ENCODE measurements at places on chromosomes 2 and 18.

DNA sequence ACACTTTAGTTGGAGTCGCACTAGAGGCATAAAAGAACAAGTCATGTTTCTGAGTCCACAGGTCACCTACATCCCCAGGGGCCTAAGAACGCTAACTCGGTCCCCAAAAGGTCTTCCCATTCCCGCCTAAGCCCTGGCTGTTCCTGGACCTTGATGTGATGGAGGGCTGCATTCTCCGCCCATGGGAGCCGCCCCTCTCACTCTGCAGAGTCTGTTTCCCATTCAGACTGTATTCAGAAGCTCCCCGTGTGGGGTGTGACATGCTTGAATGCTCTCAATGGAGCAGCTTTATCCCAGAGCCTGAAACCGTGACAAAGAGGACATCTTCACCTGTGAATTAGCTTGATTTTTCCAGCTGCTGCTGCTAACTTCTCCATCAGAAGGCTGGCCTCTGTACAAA, 319.0 kb upstream of the KLHL29 start:
- no peaks in the 10 kb centered on the region for H3K27me3 ChIP-seq
- no peak for DNase-seq
- H3K4me1 ChIP-seq, result no peaks in the 10 kb centered on the region
- no peaks in the 10 kb centered on the region for H3K36me3 ChIP-seq

GRCh38 chr2:153519257-153519875, 40.8 kb upstream of the RPRM start:
- peak; percentile 39 for DNase-seq
- peaks cover 7% of the 10 kb centered on the region for H3K27me3 ChIP-seq
- H3K4me3 ChIP-seq, result no peak overlapping the region

GRCh38 chr2:191265311-191266170, 20.3 kb downstream of the MYO1B start:
- peaks cover 3% of the 10 kb centered on the region for H3K27me3 ChIP-seq
- H3K36me3 ChIP-seq, result no peaks in the 10 kb centered on the region
- H3K27ac ChIP-seq, result no peak overlapping the region
- H3K4me1 ChIP-seq, result no peaks in the 10 kb centered on the region
- no peak for DNase-seq

- DNase-seq, result no peak
Measured at GRCh38 chr2:61995065-61995464, 89.6 kb downstream of the COMMD1 start.

GRCh38 chr2:176075481-176075880, 8.3 kb downstream of the EVX2 start:
- peaks cover 5% of the 10 kb centered on the region for H3K4me1 ChIP-seq
- H3K27me3 ChIP-seq, result peaks cover 85% of the 10 kb centered on the region
- DNase-seq, result no peak
- no peak overlapping the region for H3K27ac ChIP-seq
- no peak overlapping the region for H3K4me3 ChIP-seq

DNA sequence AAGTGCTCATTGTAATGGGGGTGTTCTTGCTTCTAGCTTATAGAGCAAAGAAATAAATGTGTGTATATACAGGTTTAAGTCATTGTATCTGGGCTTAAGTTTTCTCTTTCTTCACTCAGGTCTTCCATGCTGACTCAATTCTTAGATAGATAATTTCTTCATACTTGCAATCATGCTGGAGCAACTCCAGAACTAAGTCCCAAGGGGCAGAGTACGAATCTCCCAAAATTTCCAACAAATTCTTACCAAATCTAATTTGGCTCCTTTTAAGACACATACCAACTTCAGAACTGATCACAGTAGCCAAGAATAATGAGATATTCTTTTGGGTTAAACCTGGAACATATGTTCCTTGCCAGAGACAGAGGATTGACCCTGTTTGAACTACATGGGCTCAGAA, 4.3 kb upstream of the SPAG16 start:
- H3K27ac ChIP-seq, result no peak overlapping the region
- no peak for DNase-seq
- peaks cover 2% of the 10 kb centered on the region for H3K27me3 ChIP-seq
- H3K4me1 ChIP-seq, result peaks cover 7% of the 10 kb centered on the region
- H3K36me3 ChIP-seq, result no peaks in the 10 kb centered on the region

DNA sequence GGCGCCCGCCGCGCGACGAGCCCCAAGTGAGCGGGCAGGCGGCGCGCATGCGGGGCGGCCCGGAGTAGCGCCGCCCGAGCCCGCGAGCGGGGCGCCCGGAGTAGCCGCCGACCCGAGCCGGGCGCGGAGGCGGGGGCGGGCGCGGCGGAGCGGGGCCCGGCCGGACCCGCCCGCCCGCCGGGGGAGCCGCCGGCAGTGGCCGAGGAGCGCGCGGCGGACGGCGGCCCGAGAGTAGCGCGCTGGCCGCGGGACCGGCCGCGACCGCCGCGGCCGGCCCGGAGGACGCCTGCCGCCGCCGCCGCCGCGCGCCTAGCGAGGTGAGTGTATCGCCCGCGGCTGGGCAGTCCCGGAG, at the start of gene GALNT1:
Gene GALNT1, plus strand, starts transcription at position 195 of the 352 bp plus-strand sequence. CDS start 72,923 bp downstream, outside the sequence.
- H3K4me3 ChIP-seq, result peak within 1 kb of the TSS; percentile 85
- peaks cover 20% of the 10 kb centered on the region for H3K36me3 ChIP-seq
- peaks cover 42% of the 10 kb centered on the region for H3K4me1 ChIP-seq
- DNase-seq, result no peak

DNA sequence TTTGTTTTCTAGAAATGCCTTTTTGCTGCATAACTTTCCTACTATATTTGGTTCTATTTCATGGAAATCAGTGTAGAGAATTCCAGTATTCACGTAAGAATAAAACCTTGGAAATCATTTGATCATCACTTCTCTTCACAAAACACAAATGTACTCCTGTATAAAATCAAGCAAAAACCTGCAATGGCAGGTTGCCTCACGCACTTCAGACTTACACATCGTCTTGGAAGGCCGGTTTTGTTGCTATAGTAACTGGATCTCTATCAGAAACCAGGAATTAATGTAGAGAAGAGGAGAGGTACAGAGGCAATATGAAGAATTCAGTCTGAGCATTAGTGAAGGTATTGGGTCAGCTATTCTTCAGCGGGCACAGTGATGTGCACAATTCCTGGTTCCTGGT, 370.7 kb upstream of the CYRIA start:
- H3K4me3 ChIP-seq, result no peak overlapping the region
- H3K27me3 ChIP-seq, result no peaks in the 10 kb centered on the region
- H3K36me3 ChIP-seq, result no peaks in the 10 kb centered on the region
- no peaks in the 10 kb centered on the region for H3K4me1 ChIP-seq
- DNase-seq, result no peak
- no peak overlapping the region for H3K27ac ChIP-seq

- H3K4me1 ChIP-seq, result peaks cover 1% of the 10 kb centered on the region
- H3K27ac ChIP-seq, result no peak overlapping the region
- DNase-seq, result no peak
- peaks cover 12% of the 10 kb centered on the region for H3K27me3 ChIP-seq
Measured at GRCh38 chr18:62999921-63000320, 284.6 kb downstream of the PHLPP1 start.

DNA sequence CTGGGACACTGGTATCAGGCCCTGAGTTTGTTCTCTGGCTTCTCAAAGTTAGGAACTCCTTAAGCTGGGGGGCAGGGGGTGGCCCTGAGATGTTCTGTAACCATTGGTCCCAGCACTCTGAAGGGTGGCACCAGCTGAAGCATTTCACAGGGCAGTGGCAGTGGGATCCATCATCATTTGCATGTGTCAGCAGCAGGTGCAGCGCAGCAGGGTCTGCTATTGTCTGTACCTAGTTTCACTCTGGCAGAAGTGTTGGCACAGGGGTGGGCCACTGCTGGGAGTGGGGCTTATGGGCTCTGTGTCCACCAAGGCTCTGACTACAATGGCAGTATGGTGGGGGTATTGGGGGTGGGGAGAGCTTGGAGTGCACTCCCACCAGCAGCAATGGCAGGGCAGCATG, 460.4 kb upstream of the ZNF804A start:
- no peaks in the 10 kb centered on the region for H3K27me3 ChIP-seq
- H3K4me3 ChIP-seq, result no peak overlapping the region
- no peak for DNase-seq
- H3K36me3 ChIP-seq, result no peaks in the 10 kb centered on the region

GRCh38 chr2:110205660-110206455, 1.0 kb upstream of the NPHP1 start:
- peaks cover 20% of the 10 kb centered on the region for H3K4me1 ChIP-seq
- DNase-seq, result no peak
- peak overlapping the region; percentile 96 for H3K4me3 ChIP-seq
- H3K27me3 ChIP-seq, result no peaks in the 10 kb centered on the region
